ENCODE measurements at places on chromosomes 2 and 18.

GRCh38 chr2:180829261-180829660 lies 151.1 kb upstream of the UBE2E3 start:
- no peak for DNase-seq

GRCh38 chr2:8036366-8036765 lies 645.5 kb upstream of the ID2 start:
- no peak for DNase-seq

- no peak for DNase-seq
Observed at GRCh38 chr2:187232749-187233148, 215.3 kb downstream of the CALCRL start.

DNA sequence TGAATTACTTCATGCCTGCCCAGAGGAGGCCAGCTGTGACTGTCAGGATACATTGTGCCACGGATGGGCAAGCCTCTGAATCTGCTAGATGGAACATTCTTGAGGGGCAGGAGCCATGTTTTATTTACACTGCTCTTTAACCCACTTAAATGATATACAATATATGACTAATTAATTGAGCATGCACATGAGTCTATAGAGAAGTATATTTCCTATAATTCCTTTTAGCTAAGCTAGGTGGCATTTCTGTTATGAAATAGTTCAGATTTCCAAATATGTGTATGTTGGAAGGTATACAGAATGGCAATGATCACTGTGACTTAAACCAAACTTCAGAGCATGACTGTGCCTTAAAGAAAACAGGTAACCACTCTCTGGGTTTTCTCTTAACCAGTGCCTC lies 131.7 kb downstream of the RAB3GAP1 start:
- no peak for DNase-seq

DNA sequence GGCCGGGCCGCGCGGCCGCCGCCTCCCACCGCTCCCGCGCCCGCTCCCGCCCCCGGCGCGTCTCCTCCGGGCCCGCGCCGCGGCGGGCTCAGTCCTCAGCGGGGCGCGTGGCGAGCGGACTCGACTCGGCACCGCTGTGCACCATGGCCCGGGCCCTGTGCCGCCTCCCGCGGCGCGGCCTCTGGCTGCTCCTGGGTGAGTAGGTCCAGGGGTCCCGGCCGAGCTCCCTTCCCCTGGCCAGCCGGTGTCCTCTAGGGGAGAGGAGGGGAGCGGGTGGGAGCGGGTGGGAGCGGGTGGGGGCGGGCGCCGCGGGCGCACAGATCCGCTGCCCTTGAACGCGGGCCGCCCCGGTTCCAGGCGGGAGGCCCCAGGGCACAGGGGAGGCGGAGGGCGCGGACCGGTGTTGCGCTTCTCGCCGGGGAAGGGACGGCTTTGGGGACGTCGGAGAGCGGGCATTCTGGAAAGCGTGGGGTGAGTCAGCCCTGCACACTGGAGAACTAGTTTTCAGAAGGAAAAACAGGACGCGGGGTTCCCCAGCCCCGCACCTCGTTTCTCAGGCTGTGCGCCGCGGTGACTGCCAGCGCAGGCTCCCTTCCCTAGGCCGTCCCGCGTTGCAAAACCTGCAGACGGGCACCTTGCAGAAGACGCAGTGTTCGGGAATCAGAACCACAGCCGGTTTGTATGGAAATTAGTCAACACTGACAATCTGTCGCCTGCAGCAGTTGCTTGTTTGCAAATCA lies at the start of gene RAMP1:
Gene RAMP1, plus strand, starts transcription at position 91 of the 740 bp plus-strand sequence. Its CDS starts 53 bp downstream, at position 144.
- DNase-seq = peak; percentile 28

DNA sequence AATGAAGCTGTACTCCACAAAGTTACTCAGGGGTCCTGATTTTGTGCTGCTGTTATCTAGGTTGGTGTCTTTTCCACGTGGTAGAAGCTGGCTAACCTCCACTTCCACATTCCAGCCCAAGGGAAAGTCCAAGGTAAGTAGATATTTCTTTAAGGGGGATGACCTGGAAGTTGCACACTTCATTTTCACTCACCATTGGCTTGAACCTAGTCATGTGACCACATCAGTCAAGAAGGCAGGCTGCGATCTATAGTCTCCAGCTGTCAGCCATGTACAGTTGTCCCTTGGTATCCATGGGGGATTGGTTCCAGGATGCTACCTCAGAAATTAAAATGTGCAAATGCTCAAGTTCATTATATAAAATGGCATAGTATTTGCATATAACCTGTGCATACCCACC lies 31.9 kb upstream of the TGIF1 start:
- no peak for DNase-seq

- no peak for DNase-seq
Observed at GRCh38 chr2:150341982-150342680, 145.3 kb downstream of the RND3 start.

DNA sequence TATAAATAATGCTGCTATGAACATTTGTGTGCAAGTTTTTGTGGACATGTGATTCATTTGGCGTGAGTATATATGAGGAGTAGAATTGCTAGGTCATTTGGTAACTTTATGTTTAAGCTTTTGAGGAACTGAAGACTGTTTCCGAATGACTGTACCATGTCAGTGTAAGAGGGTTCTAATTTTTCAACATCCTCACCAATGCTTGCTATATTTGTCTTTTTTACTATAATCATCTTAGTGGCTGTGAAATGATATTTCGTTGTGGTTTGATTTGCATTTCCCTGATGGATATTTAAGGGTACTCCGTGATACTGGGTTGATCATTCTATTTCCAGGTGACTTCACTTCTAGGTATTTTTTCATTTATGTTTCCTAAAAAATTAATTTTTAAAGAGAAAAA lies 241.1 kb downstream of the BCL2 start:
- DNase-seq = no peak
